Dermis blood vessel endothelial cell (primary cell): ENCODE measurements at places on chromosomes 3 and 15. TPM values are rescaled to one million over a fixed set of nuclear protein-coding genes. Genes with fewer than 3 reads are reported as not detected.
A peak's percentile ranks its signal among the peaks of the same experiment; 100 is the strongest.

The LRRN1 gene
- total RNA-seq, result not detected in 2 replicates

The MYD88 gene
- total RNA-seq, result 29.3 and 29.9 TPM in 2 replicates

GRCh38 chr15:96352604-96353405 is 22.3 kb downstream of the NR2F2 start:
- peak; percentile 51 for DNase-seq

The IL5RA gene
- not detected in 2 replicates for total RNA-seq

- DNase-seq, result peak; percentile 86
Measured at GRCh38 chr15:79329171-79329611, 18.3 kb downstream of the TMED3 start.

GRCh38 chr3:4976109-4976508 is 3.1 kb upstream of the BHLHE40 start:
- DNase-seq, result peak; percentile 85

DNA sequence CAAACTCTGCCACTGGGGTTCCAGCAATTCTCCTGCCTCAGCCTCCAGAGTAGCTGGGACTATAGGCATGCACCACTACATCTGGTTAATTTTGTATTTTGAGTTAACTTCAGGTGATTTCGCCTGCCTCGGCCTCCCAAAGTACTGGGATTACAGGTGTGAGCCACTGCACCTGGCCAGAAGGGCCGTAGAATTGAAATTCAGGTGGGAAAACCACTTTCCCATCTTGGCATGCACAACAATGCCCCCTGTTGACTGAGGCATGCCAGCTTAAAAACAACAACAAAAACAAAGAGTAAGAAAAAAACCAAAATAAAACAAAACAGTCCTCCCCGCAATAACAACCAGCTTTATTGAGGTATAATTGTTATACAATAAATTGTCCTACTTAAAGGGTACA is 32.6 kb upstream of the RAB11A start:
- DNase-seq, result no peak

- no peak for DNase-seq
Measured at GRCh38 chr3:152302521-152303021, 33.8 kb downstream of the MBNL1 start.

The ACTC1 gene
- total RNA-seq, result not detected in 2 replicates

The GABRB3 gene
- 0.28 and 0.34 TPM in 2 replicates for total RNA-seq

DNA sequence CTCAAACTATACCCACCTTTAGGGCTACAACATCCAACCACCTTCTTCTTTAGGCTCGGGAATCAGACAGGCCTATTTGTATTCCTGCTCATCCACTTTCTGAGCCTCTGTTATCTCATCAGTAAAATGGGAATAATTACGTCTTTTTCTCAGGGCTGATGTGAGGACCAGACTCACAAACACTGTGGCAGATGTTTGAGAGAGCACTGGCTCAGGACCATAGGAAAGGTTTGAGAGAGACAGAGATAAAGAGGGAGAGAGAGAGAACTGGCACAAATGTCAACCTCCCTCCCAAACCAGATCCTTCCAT is 4.8 kb upstream of the DAPK2 start:
- DNase-seq, result no peak

The SNX22 gene
- total RNA-seq, result 0.23 and 0.34 TPM in 2 replicates

DNA sequence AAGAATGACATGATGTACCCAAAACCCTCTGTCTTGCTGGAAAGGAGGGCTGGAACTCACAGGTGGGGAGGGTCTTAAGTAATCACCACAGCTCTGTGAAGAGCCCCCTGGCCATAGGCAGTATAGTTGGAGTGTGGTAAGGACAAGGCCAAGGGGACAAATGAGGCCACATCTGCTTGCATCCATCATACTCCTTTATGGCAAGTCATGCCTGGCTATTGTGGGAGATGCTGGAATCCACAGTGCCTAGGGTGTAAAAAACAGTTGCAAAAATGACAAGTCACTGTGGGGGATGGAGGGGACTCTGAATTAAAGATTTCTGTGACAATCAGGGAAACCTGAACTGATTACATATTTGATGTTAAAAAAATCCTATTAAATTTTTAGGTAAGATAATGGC is 258.5 kb downstream of the KCNMB2 start:
- no peak for DNase-seq

- DNase-seq, result no peak
Measured at GRCh38 chr3:49025793-49026520, 3.2 kb downstream of the IMPDH2 start.

DNA sequence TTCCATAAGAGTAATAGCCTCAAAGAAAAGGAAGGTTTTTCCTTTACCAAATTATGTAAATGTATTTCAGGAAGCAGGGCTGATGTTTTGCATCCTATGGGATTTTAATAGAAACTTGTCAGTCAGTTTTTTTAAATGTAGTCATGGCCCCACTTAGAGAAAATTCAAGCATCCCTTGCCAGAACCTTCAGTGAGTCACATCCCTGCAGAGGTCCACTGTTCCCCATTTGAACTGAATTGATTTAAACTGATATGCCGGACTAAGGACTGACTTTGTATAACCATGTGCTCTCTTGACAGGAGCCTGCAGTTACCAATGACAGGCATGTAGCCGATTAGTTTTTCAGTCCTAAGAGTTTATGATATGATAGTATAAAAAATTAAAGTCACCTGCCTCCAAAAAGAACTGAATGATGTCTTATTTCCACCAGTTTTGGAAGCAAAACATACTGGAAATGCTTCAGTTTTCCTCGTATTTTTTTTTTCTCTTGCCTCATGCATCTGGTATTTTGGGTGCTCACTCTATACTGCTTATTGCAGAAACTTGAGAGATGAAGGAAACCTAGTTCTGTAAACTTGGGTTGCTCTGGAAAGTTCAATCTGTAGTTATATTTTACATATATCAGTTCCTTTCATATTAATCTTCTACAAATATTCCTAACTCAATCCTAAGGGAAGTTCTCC is 30.7 kb downstream of the LRTM1 start:
- no peak for DNase-seq

The RABL3 gene
- total RNA-seq, result 19.9 and 25.0 TPM in 2 replicates

The LNP1 gene
- total RNA-seq, result 0.51 and 1.1 TPM in 2 replicates

The TNFAIP8L3 gene
- total RNA-seq, result 49.9 and 79.0 TPM in 2 replicates

GRCh38 chr15:31438601-31439265 is 112.1 kb downstream of the KLF13 start:
- DNase-seq, result no peak

The GOLGA8T gene
- 0.05 TPM in 1 of 2 replicates, not detected in the other for total RNA-seq

The CPNE9 gene
- total RNA-seq, result not detected in 2 replicates

- DNase-seq, result no peak
Measured at GRCh38 chr15:63038926-63039673, 3.4 kb upstream of the TPM1 start.

The FSIP1 gene
- 0.37 and 0.85 TPM in 2 replicates for total RNA-seq

DNA sequence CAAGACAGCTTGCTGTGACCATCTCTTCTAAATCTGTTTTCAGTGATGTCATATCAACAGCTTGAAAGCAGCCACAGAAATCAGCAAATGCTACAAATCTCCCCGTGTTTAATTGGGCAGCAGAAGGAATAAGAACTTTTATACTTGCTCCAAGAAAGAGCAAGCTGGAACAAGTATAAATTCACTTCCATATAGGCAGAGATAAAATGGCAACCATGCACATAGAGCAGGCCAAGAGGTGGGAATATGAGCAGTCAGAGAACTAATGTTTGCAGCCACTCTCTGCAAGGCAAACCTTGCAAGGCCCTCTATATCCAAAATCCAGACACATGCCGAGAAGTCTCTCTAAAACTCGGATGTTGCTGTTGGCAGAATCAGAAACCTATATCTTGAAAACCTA is 16.0 kb downstream of the PARP9 start:
- no peak for DNase-seq

The SLCO2A1 gene
- 4.9 and 10.7 TPM in 2 replicates for total RNA-seq

DNA sequence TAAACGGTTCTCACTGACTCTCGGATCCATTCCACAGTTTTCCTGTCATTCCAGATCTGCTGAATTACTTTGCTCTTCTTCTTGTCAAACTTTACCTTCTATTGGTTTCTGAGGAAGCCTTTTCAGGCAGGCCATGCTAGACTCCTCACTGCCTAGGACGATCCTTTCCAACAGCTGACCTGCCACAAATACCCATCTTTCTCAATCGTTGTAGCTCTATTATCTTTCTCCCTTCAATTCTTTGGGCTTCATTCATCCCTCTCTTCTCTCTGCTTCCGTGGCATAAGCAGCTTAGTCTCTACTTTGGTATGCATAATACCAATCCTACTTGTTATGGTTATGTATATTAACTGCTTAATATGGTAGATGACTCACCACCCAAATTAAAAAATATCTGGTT is 421.8 kb downstream of the NLGN1 start:
- no peak for DNase-seq

GRCh38 chr3:4741404-4742307 is 237.6 kb upstream of the BHLHE40 start:
- DNase-seq, result peak; percentile 98

- DNase-seq, result no peak
Measured at GRCh38 chr3:851098-851790, 241.6 kb upstream of the CNTN6 start.

DNA sequence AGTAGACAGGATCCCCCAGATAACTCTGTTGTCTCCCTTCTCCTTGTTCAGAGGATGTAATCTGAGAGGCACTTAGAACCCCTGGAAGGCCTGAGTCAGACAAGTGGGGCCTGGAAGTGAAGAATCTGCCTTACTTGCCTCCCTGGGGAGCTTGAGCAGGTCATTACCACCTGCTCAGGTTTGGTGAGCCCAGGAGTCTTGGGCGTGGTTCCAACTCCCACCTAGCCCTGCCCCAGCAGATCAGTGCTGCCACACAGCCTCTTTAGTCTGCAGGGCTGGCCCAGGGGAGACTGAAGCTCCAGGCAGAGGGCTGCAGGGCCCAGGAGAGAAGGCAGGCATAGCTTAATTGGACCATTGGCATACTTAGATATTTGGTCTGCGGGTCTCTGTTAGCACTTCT is 230.0 kb downstream of the ERC2 start:
- no peak for DNase-seq
